ENCODE measurements at places on chromosomes 12 and 14. TPM values are rescaled to one million over a fixed set of nuclear protein-coding genes. Genes with fewer than 3 reads are reported as not detected.

- peak; percentile 76 for DNase-seq
These were observed 8.4 kb upstream of the INF2 start for GRCh38 chr14:104680806-104681688.

DNA sequence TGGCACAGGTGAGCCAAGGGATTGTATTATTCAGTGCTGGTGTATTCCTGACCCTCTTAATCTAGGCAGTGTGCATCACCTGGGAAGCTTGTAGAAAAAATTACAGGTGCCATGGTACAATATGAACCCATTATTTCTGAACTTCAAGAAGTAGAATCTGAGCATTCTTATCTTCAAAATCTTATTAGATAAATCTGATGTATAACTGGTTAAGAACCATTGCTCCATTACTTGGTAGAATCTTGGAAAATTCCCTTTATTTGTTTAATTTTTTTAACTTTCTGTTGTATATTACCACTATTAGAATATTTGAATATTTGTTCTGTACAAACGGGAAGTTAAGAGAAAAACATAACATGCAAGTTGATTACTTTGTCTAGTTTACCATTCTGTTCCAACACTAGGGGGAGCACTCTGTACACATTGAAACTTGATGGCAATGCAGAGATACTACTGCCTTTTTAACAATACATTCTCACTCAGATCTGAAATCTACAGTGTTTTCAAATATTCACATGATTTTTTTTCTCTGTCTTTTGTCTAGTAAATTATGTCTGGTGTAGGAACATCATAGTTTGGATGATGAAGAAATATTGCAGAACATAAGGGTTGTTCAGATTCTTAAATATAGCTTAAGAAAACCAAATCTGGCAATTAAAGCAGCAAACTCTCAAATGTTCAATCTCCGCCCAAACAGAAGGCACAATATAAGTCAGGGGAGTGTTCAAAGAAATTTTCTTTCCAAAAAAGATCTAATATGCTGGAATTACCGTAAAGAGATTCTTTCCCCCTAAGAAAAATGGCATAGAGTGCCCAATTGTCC is 196.6 kb downstream of the PCNX1 start:
- DNase-seq: peak; percentile 48

DNA sequence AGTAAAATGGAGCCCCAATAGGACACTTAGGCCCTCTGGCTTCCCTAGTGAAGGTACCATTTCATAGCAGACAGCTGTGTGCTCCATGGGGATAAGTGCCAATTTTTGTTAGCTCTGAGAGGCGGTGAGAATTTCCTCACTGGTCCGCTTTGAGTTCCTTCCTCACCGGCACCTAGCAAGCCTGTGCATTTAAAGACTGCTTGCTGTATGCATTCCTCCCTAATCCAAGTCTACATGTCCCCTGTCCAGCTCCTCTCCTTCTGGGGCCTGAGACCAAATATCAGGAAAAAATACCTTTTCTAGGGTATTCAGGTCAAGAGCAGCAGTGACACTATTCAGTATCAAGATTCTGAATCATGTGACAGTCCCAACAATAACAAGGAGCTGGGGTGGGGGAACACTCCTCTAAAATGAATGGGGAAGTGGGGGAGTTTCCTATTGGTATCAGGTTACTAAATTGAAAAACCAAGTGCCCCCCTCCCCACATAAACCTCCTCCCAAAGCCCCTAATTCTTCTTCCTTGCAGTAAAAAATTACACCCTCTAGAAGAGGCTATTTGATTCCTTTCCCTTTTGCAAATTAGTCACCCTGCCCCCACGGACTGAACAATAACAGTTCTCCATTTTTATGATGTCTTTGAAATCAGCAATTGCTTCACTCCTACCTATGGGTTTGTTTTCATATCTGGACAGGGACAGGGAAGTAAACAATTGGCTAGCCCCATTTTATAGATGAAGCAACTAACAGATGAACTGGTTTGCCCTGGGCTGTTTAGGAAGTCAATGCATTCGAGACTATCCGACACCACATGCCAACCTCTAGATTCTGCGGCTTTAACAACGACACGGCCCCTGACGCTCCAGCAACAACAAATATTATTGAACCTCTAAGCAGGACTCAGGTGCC is 28.9 kb downstream of the BCL11B start:
- no peak for DNase-seq

Gene ZBTB39
- total RNA-seq: 8.8 TPM

DNA sequence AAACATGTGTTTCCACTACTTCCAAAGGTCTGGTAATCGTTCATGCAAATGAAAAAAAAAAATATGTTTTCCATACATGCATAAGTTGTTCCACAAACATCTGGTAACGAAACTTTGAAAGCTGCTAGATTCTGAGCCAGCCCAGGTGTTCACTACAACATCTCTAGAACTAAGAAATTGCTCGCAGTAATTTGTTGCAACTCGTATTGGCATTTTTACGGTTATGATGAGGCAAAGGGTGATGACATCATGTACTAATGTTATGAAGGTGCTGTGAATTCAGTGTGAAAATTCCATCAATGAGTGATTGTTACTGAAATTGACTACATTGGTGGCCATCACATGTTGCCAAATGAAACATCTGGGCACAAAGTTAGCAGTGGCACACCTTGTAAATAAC is 31.9 kb upstream of the CCDC91 start:
- DNase-seq: no peak

DNA sequence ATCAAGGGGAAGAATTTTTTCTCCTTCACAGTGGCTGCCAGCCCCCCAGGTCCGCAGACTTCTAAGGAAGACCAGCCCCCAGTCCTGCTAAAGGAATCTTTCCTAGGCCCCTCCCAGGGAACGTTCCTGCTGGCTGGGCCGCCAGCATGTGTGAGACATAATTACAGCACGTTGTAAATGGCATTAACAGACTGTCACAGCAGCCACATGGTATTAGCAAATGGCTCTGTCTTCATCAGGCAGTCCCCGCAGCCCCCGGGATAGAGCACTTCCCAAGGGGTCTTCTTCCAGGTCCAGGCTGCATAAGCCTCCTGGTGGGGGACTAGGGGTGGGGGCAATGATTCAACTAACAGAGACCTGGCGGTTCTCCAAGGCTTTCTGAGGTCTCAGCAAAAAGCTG is 34.9 kb upstream of the FAM222A start:
- no peak for DNase-seq
